ENCODE measurements at places on chromosomes 1 and 21. TPM values are rescaled to one million over a fixed set of nuclear protein-coding genes. Genes with fewer than 3 reads are reported as not detected.

Gene PGLYRP4
- not detected for total RNA-seq

Gene OR10J1
- not detected for total RNA-seq

GRCh38 chr21:36610201-36610600 lies 88.7 kb upstream of the SIM2 start:
- no peak for DNase-seq

- no peak for DNase-seq
These were observed 279.6 kb downstream of the NFIA start for GRCh38 chr1:61361931-61362330.

- no peak for DNase-seq
These were observed 68.4 kb upstream of the SSBP3 start for GRCh38 chr1:54474310-54475251.
